ENCODE measurements at places on chromosomes 1 and 21.

DNA sequence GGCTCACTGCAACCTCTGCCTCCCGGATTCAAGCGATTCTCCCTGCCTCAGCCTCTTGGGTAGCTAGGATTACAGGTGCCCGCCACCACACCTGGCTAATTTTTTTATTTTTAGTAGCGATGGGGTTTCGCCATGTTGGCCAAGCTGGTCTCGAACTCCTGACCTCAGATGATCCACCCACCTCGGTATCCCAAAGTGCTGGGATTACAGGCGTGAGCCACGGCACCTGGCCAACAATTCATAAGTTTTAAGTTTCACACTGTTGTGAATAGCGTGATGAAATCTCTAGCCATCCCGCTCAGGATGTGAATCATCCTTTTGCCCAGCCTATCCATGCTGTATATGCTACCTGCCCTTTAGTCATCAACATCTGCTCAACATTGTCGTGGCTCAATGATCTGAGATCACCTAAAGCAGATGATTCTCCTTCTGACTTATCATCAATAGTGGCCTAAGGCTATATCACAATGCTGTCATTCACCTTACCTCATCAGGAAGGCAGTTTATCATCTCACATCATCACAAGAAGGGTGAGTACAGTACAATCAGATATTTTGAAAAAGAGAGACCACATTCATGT, 2.6 kb downstream of the PFDN2 start:
- no peak for DNase-seq

- DNase-seq: no peak
Measured at GRCh38 chr1:113281550-113281949, 108.8 kb upstream of the MAGI3 start.

GRCh38 chr1:172851077-172851476, 192.2 kb downstream of the FASLG start:
- no peak for DNase-seq

DNA sequence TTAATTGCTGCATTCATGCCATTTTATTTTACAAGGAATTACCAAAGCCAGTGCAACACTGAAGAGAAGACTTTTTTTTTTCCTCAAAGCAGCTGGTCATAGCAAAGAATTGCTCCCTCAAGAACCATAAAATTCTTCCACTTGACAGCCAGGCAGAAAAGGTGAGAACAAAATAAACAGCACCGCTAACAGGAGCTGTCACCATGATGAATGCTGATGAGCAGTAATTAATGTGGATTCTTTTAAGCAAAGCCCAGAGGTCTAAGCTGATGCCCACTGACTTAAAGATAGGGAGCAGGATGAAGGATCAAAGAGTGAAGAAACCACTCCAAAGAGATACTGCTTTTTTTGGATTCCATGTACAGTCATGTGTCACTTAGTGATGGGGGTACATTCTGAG, 428.4 kb downstream of the BRINP3 start:
- DNase-seq: no peak

GRCh38 chr1:58597076-58597475, 20.0 kb upstream of the TACSTD2 start:
- no peak for DNase-seq
